Large intestine (tissue), 12 donors: ENCODE measurements at places on chromosomes 7 and 10. TPM values are rescaled to one million over a fixed set of nuclear protein-coding genes. Genes with fewer than 3 reads are reported as not detected.
A peak's percentile ranks its signal among the peaks of the same experiment; 100 is the strongest.

The DNA2 gene
- polyA plus RNA-seq: 7.9 TPM

The SORCS1 gene
- 6.5 TPM for polyA plus RNA-seq

The GJD4 gene
- polyA plus RNA-seq: 0.09 TPM

The FAM25C gene
- polyA plus RNA-seq: not detected

GRCh38 chr10:85407088-85407487 is 959.5 kb downstream of the GRID1 start:
- no peak for DNase-seq

GRCh38 chr10:21617267-21617666 is 83.2 kb downstream of the MLLT10 start:
- DNase-seq: no peak

- DNase-seq: no peak
These were observed 102.1 kb upstream of the ZNF746 start for GRCh38 chr7:149599636-149600206.

DNA sequence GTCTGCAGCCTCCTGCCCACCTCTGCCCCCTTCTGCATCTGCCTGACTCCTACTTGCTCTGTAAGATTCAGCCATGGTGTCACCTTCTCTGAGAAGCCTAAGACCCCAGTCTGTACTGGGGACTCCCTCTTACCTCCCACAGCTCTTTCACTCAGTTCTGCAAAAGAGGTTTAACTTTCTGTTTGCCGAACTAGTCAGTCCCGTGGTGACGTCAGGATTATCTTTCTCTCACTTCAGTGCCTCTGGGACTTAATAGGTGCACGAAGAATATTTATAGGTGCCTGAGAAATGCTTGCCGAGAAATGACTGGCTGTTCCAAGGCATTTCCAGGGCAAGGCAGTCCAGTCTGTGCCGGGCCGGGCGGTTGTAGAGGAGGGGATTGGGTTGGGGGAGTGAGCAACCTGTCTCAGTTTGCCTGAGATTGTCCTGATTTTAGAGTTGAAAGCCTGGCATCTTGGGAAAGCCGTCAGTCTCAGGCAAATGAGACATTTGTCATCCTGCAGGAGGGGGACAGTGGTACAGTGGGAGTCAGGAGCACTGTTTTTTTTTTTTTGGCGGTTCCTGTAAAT is 227.5 kb upstream of the NPVF start:
- DNase-seq: no peak

DNA sequence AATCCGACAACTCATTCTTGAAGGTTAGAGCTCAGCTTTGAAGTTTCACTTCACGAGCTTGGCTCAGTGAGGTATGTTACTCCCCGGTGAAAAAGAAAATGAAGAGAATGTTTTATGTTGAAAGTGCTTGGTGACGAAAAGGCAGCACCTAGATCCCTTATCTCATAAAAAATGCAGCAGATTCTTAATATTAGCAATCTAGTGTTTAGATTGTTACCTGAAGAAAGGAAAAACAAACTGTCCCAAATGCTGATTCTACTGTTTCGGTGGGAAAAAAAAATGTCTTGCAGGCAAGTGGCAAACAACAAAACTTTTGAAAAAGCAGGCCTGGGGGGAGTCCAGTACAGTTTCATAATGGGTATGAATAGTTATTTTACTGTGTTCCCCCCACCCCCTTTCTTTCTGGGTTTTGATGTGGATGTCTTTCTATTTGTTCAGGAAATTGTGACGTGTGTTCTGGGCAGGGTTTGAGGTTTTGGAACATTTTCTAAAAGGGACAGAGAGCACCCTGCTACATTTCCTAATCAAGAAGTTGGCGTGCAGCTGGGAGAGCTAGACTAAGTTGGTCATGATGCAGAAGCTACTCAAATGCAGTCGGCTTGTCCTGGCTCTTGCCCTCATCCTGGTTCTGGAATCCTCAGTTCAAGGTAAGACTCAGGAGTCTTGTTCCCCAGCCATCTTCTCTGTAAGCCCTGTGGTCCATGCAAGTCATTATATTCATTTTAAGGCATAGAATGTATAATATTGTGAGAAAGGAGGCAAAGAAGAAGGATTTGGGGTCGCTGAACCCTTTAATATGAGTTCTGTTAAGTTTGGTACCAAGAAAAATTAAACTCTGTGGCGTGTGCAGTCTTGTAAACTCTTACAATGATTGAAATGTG is at the start of gene SRGN:
Gene SRGN, plus strand, starts transcription at position 514 of the 881 bp plus-strand sequence. Its CDS starts 55 bp downstream, at position 569.
- DNase-seq: peak; percentile 42

- DNase-seq: no peak
These were observed 84.6 kb downstream of the CACNB2 start for GRCh38 chr10:18224626-18225445.

- DNase-seq: no peak
These were observed 181.7 kb downstream of the ST7 start for GRCh38 chr7:117134889-117135552.

DNA sequence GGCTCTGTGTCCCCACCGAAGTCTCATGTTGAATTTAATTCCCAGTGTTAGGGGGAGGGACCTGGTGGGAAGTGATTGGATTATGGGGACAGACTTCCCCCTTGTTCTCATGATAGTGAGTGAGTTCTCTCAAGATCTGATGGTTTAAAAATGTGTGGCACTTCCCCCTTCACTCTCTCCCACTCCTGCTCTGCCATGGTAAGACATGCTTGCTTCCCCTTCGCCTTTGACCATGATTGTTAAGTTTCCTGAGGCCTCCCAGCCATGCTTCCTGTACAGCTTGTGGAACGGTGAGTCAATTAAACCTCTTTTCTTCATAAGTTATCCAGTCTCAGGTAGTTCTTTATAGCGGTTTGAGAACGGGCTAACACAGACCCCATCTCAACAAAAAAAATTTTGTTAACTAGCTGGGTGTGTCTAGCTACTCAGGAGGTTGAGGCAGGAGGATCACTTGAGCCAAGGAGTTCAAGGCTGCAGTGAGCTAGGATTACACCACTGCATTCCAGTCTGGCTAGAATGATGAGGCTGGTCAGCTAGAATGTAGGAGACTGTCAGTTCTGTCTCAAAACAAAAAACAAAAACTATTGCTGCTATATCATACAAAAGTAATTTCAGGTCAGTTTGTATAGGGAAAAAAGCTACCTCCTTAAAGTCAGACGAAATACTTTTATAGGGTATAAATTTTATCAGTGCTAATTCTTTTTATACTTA is 57.7 kb downstream of the ATAD1 start:
- DNase-seq: no peak

DNA sequence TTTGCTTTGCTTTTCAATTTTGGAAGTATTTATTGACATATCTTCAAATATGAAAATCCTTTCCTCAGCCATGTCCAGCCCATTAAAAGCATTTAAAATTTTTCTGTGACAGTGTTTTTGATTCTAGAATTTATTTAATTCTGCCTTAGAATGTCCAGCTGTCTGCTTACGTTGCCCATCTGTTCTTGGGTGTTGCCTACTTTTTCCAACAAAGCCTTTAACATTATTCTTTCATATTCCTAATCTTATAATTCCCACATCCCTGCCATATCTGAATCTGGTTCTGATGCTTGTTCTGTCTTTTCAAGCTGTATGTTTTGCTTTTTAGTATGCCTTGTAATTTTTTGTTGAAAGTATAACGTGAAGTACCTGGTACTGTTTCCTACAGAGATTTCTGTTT is 204.7 kb upstream of the VSTM2A start:
- no peak for DNase-seq
